HepG2 (cell line): ENCODE measurements at places on chromosomes 6 and 20. TPM values are rescaled to one million over a fixed set of nuclear protein-coding genes. Genes with fewer than 3 reads are reported as not detected.

GRCh38 chr6:136762022-136762975, 30.0 kb downstream of the MAP3K5 start:
- DNase-seq: no peak
- H3K4me1 ChIP-seq: no peaks in the 10 kb centered on the region
- H3K4me3 ChIP-seq: no peak overlapping the region
- H3K36me3 ChIP-seq: no peaks in the 10 kb centered on the region
- no peaks in the 10 kb centered on the region for H3K27me3 ChIP-seq

DNA sequence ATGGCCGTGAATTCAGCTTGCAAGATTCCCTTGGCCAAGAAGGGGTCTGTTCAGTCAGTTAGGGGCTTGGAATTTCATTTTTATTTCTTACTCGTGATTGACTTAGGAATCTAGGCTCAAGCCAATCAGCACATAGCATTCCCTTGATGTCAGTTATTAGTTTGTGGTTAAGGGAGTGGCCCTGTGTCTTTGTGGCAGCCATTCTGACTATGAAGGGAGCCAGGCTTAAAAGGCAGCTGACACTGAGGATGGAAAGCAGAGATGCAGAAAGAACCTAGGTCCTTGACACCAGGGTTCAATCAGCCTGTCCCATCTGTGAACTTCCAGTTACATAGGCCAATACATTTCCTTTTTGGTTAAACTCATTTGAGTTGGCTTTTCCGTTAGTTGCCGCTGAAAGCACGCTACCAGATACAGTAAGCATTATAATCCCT, 48.1 kb downstream of the MCUR1 start:
- no peaks in the 10 kb centered on the region for H3K36me3 ChIP-seq
- 0 out of 2 replicates have a peak, but pooled peaks cover 7% of the 10 kb centered on the region for H3K4me1 ChIP-seq
- no peak for DNase-seq
- H3K27ac ChIP-seq: no peak overlapping the region
- H3K27me3 ChIP-seq: peaks cover 4% of the 10 kb centered on the region; the same call in 1 of the 3 replicates
- no peak overlapping the region for H3K4me3 ChIP-seq

DNA sequence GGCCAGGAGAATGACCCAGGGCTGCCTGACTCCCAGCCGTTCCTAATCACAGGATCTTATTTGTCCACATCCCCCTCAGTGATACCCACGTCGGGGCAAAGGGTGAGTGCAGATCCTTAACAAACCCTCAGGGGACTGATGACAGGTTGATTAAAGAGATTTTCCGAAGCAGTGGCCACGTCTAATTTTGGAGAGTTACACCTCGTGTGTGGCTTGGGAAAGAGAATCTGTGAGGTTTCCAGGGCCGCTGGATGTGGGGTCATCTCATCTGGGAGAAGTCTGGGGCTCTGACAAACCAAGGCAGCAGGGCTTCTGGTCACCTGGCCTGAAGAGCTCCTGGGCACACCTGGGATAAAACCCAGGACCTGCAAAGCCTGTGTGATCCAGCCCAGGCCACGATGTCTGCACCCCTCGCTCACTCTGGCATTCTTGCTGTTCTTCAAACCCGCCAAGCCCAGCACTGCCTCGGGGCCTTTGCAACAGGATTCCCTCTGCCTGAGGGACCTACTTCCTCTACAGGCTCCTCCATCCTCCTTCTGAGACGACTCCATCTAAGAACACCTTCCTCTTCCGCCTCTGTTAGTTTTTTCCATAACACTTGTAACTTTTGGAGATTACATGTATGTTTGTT, 4.7 kb downstream of the JPH2 start:
- H3K4me1 ChIP-seq: peaks cover 13% of the 10 kb centered on the region
- H3K4me3 ChIP-seq: no peak overlapping the region
- H3K27ac ChIP-seq: no peak overlapping the region
- H3K36me3 ChIP-seq: no peaks in the 10 kb centered on the region

DNA sequence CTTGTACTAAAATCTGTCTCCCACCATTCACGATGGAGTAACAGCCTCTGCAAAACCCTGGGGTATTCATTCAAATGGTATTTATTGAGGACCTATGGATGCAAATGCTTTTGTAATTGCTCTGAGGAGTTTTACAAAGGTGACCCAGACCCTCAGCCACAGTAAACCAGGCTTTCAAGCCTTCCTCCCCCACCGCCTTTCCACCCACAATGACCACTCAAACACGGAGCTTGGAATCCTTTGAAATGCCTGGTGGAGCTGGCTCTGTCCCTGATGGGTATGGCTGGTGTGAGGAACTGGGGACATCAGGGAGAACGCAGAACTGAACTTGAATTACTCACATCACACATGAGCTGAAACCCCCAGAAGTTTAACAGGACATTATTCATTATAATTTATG, 246.4 kb downstream of the CDH26 start:
- no peaks in the 10 kb centered on the region for H3K27me3 ChIP-seq
- H3K36me3 ChIP-seq: no peaks in the 10 kb centered on the region
- no peaks in the 10 kb centered on the region for H3K4me1 ChIP-seq
- no peak for DNase-seq
- H3K27ac ChIP-seq: no peak overlapping the region
- no peak overlapping the region for H3K4me3 ChIP-seq

The VSX1 gene
- total RNA-seq: not detected in 2 replicates

DNA sequence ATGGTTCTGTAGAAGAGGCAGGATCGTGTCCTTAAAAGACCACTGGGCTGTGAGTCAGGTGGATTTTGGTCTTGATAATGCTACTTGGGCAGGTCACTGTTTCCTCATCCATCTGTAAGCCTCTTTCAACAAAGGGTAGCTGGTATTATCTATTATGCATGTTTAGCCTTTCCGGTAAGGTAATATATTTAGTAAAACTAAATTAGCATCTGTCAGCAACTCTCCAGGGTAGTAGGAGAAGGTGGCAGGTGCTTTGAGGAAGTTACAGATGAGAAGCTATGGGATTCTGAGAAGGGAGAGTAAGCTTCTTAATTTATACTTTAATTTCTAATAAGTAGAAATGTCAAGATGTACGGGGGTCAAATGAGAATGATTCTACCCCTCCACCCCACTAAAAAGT, 86.9 kb upstream of the TGM3 start:
- no peaks in the 10 kb centered on the region for H3K36me3 ChIP-seq
- no peak overlapping the region for H3K27ac ChIP-seq
- H3K4me1 ChIP-seq: peaks cover 13% of the 10 kb centered on the region
- peaks cover 4% of the 10 kb centered on the region; the same call in 1 of the 2 replicates for H3K27me3 ChIP-seq
- no peak for DNase-seq
- no peak overlapping the region for H3K4me3 ChIP-seq

- DNase-seq: no peak
- no peaks in the 10 kb centered on the region for H3K36me3 ChIP-seq
- no peak overlapping the region for H3K4me3 ChIP-seq
These were observed 632.7 kb upstream of the PTCHD4 start for GRCh38 chr6:48743738-48744137.

The PFDN4 gene
- total RNA-seq: 227 and 299 TPM in 2 replicates

The GLP1R gene
- not detected in 2 replicates for total RNA-seq

The NTSR1 gene
- total RNA-seq: 0.09 TPM in 1 of 2 replicates, not detected in the other

DNA sequence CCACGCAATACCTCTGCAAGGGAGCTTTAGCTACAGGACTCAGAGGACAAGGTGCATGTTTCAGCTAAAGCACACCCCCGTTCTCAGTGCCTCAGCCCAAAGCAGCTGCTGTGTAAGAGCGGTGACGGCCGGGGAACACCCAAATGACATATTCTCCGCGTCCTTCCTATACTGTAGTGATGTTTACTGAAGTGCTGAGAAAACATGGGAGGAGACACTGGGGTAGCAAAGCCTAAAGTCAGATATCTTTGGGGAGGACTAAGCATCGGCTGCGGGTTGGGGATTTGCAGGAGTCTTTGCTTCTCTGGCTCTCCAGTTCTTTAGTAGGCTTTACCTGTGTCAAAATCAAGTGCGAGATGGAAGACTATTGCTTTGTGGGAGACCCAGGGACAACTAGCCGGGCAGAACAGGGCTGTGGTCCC, 1.7 kb downstream of the SLC22A23 start:
- H3K4me3 ChIP-seq: peak overlapping the region; percentile 91
- H3K36me3 ChIP-seq: 0 out of 2 replicates have a peak, but pooled peaks cover 5% of the 10 kb centered on the region
- no peaks in the 10 kb centered on the region; the same call in 2 of the 3 replicates for H3K27me3 ChIP-seq

The LHFPL5 gene
- total RNA-seq: not detected in 2 replicates

The POM121L2 gene
- not detected in 2 replicates for total RNA-seq

DNA sequence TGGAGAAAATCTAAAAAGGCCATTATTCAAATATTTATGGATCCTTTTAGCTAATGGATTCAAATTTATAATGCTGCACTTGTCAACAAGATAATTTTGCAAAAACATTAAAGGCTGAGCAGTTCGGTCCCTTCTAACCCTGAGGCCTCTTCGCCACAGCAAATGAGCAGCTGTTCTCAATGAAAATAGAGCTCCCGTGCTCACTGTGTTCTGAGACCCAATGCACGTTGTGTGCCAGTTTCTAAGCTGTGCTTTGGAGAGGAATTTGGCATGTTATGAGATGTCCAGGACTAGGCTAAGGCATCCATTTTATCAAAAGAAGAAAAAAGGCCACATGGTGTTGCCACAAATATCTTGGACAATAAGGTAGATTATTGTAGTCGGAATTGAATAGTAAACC, 220.1 kb upstream of the TSHZ2 start:
- no peak overlapping the region for H3K4me3 ChIP-seq
- H3K4me1 ChIP-seq: no peaks in the 10 kb centered on the region
- H3K27ac ChIP-seq: no peak overlapping the region
- DNase-seq: no peak

The CALHM5 gene
- total RNA-seq: not detected in 2 replicates

DNA sequence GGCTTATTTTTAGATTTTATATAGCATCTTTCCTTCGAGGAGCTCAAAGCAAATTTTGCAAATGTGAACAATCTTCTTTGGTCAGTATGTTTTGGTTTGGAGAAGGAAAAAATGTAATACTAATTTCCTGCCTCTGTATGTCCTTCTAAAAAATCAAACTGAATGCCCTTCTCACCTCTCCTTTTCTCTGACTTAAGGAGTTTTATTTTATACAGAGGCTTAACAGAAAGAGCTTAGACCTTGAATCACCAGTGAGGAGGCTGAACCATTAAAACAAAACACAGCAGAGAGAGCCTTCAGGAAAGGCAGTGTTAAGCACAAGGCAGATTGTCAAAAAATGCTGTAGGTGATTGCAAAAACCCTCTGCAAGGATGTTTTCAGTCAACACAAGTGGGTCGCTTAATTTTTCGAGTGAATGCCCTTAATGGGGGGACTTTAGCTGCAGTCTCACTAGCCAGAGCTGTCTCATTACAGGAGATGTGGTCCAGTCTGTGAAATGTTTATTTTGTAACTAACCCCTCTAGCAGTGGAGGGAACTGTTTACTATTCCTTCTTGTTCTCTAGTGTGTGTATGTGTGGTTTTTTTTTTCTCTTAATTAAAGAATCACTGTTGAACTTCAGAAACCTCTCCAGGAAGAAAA, 481.3 kb upstream of the CITED2 start:
- no peak overlapping the region for H3K4me3 ChIP-seq
- H3K27ac ChIP-seq: no peak overlapping the region
- no peak for DNase-seq

DNA sequence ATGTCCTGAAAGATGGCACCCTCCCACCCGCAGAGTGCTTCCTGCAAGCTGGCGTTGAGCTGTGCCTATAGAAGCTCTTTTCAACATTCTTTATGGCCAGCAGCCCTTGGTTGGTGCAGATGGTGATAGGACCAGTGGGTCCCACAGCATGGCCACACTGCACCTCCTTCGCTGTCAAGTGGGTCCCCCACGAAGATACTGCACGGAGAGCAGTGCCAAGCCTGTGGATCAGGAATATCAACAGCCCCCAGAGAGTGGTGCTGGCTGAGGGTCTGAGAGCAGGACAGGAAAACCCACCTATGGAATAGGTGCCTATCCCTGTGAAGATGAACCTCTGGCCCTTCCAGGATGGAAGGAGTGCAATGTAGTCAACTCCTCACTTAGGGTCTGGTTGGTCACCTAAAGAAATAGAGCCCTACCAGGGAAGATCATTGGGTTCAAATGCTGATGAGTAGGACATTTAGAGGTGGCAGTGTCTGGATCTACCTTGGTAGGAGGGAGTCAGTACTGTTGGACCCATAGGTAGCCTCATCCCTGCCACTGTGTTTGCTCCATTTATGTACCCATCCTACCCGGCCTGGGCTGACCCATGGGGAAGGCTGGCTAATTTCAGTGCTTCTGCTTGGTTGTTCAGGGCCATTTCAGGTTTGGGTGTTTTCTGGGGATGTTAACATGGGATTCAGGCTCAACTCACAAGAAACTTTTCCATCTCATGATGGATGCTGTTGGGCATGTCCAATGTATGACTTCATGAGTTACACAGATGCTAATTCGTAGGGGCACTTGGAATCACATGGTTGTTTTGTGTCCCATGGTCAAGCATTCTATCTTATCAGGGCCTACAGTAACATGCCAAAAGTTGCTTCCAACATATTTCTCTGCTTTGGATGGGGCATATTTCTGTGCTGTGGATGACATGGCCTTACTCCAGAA, 33.4 kb upstream of the MICB start:
- H3K4me3 ChIP-seq: no peak overlapping the region
- peaks cover 16% of the 10 kb centered on the region; the same call in 2 of the 3 replicates for H3K27me3 ChIP-seq
- no peaks in the 10 kb centered on the region for H3K36me3 ChIP-seq
- no peak for DNase-seq

The NR2E1 gene
- not detected in 2 replicates for total RNA-seq

DNA sequence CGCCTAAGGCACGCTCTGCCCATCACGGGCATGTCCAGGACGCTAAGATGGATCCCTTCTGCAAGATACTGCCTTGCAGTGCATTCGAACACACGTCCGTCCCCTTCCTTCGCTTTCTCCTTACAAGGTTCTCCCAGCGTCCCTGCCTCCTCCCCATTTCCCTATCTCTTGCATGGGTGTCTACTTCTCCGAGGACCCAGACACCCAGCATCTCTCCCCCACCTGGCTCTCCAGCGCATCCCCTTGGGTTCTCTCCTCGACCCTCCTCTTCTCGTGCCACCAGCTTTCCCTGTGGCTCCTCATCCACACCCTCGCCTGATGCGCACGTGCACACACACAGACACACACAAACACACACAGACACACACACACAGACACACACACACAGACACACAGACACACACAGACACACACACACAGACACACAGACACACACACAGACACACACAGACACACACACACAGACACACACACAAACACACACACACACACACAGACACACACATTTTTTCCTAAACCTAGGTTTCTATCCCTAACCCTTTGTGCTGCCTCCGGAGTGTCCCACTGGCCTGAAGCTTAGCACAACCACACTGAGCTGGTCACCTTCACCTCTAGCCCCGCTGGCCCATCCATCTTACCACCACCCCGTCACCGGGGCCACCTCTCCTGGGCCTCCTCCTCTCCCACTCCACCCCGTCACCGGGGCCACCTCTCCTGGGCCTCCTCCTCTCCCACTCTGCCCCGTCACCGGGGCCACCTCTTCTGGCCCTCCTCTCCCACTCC, 31.9 kb downstream of the ANKRD60 start:
- no peak overlapping the region for H3K27ac ChIP-seq
- H3K4me1 ChIP-seq: no peaks in the 10 kb centered on the region
- H3K36me3 ChIP-seq: no peaks in the 10 kb centered on the region
- peaks cover 3% of the 10 kb centered on the region; the same call in 1 of the 2 replicates for H3K27me3 ChIP-seq

The RBPJL gene
- total RNA-seq: not detected in 2 replicates

The MACROD2 gene
- 0.35 and 0.51 TPM in 2 replicates for total RNA-seq

The RPP21 gene
- 38.4 and 53.1 TPM in 2 replicates for total RNA-seq

The BFSP1 gene
- total RNA-seq: 0.22 and 0.36 TPM in 2 replicates
